ENCODE measurements at places on chromosomes 2 and 18. TPM values are rescaled to one million over a fixed set of nuclear protein-coding genes. Genes with fewer than 3 reads are reported as not detected.

DNA sequence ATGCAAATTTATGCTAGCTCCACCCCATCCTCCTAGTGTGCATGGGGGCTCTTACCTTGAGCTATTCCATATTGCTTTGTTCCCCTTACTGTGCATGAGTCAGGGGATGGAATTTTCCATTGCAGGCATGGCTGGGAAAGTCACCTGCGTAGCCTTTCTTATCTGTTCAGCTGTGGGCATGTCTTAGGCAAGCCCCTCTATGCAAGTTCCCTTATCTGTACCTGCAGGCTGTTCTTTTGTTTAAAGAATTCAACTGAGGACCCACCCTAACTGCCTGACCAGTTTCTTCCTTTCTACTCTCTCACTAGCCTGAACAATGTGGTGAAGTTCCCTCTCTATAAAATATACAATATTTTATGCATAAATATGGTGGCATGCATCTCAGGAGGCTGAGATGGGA lies 54.2 kb upstream of the CDCA7 start:
- no peak overlapping the region for H3K4me3 ChIP-seq
- no peak overlapping the region for H3K27ac ChIP-seq
- no peak for DNase-seq
- H3K36me3 ChIP-seq, result peaks cover 11% of the 10 kb centered on the region
- peaks cover 6% of the 10 kb centered on the region for H3K27me3 ChIP-seq

- peaks cover 11% of the 10 kb centered on the region for H3K36me3 ChIP-seq
- DNase-seq, result no peak
- no peaks in the 10 kb centered on the region for H3K4me1 ChIP-seq
- no peak overlapping the region for H3K4me3 ChIP-seq
- H3K27me3 ChIP-seq, result no peaks in the 10 kb centered on the region
- no peak overlapping the region for H3K27ac ChIP-seq
These were observed 29.6 kb downstream of the NABP1 start for GRCh38 chr2:191707542-191707941.

- peak overlapping the region; percentile 74 for H3K4me3 ChIP-seq
- H3K36me3 ChIP-seq, result peaks cover 5% of the 10 kb centered on the region
- H3K27ac ChIP-seq, result peak overlapping the region; percentile 73
- no peaks in the 10 kb centered on the region for H3K27me3 ChIP-seq
These were observed 32.8 kb upstream of the ACKR3 start for GRCh38 chr2:236536727-236537398.

- no peak for DNase-seq
- no peaks in the 10 kb centered on the region for H3K36me3 ChIP-seq
- H3K4me3 ChIP-seq, result no peak overlapping the region
- peaks cover 22% of the 10 kb centered on the region for H3K27me3 ChIP-seq
These were observed 10.4 kb upstream of the GATA6 start for GRCh38 chr18:22159014-22159413.

GRCh38 chr2:210288408-210288807 lies 26.6 kb downstream of the MYL1 start:
- no peak overlapping the region for H3K27ac ChIP-seq
- H3K27me3 ChIP-seq, result no peaks in the 10 kb centered on the region
- H3K36me3 ChIP-seq, result no peaks in the 10 kb centered on the region
- DNase-seq, result no peak
- H3K4me3 ChIP-seq, result no peak overlapping the region

DNA sequence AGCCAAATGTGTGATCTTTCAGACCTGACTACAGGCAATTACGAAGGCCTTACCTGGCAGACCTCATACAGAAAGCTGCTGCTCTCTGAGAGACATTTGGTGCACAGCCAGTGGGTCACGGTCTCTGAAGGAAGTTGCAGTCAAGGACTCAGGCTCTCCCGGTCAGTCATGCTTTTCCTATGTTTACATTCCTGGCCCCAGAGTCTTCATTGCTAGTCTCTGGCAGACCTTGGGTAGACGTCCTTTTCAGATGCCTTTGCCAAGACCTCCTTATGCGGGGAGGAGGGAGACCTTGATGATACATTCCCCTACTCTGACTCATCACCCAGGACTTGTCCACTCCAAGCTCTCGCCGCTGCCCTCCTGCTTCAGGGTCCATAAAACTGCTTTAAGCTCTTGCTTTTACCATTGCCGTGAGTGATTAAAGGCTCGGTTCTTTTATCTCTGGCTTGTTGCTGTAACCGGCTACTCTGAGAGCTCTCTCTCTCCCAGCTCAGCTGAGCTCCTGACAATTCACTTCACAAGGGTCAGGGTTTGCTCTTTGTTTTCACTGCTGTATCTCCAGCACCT lies 62.0 kb upstream of the SLC35F5 start:
- H3K4me3 ChIP-seq, result no peak overlapping the region
- H3K36me3 ChIP-seq, result no peaks in the 10 kb centered on the region
- no peaks in the 10 kb centered on the region for H3K4me1 ChIP-seq
- no peak overlapping the region for H3K27ac ChIP-seq
- DNase-seq, result no peak
- no peaks in the 10 kb centered on the region for H3K27me3 ChIP-seq

DNA sequence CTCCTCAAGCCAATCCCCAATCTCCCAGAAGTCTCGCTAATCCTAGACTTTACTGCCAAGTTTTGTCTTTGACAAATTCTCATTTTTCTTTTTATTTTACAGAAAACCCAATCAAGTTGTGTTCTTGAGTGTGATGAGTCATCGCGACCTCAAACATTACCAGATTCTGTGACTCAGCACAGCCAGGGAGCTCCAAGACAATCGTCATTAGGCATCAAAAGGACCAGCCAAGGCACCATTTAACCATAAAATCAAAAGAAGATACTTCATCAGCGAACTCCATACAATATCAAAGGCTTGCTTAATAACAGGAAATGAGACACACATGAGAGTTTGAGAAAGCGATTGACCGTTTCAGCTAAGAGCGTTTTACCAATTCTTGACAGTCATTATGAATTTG lies 146.2 kb upstream of the AGAP1 start:
- DNase-seq, result no peak
- H3K4me3 ChIP-seq, result no peak overlapping the region
- H3K27ac ChIP-seq, result no peak overlapping the region
- peaks cover 23% of the 10 kb centered on the region for H3K27me3 ChIP-seq

Gene GALNT13
- total RNA-seq, result not detected

Gene PRR30
- total RNA-seq, result not detected

Gene RAPGEF4
- not detected for total RNA-seq

Gene PJVK
- 2.3 TPM for total RNA-seq

Gene RIT2
- not detected for total RNA-seq

Gene TEX51
- total RNA-seq, result not detected

Gene ABCG8
- total RNA-seq, result not detected
